Hippocampal formation (tissue), 2 donors: ENCODE measurements at places on chromosomes 1 and 21.

GRCh38 chr1:55060133-55060999 is 21.0 kb downstream of the PCSK9 start:
- no peak for DNase-seq

DNA sequence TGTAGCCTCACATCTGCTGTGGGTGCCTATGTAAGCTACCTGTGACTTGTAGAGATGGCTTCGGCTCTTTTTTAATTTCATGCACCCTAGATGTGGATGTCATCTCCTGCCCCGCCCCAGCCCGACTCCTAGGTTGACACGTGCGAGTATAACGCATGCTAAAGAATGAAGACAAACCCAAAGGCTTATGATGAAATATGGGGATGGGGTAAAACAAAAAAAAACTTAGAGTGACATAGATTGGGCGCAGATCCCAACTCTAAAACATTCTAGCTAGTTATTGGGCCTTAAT is 613 bp upstream of the ERO1B start:
- DNase-seq = peak; percentile 58

- peak; percentile 39 for DNase-seq
Measured at GRCh38 chr21:44317241-44317782, 17.5 kb downstream of the PFKL start.

GRCh38 chr1:2255420-2256369 is 27.6 kb downstream of the SKI start:
- no peak for DNase-seq

DNA sequence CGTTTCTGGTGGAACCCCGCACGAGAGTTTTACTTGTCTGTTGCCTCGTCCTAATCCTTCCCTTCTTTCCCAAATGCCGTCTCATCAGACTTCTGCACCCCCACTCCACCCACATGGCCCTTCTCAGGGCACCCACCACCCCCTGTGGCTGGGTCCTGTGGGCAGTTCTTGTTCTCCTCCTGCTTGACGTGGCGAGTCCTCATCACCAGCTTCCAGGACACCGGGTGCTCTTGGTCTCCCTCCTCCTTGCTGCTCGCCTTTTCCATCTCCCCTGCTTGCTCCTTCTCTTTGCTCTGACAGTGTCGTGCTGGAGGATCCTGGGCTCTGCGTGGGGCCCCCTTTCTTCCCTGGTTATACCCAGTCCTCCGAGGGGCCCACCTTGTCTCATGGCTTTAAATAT is 51.8 kb downstream of the B3GALT5 start:
- DNase-seq = no peak

- DNase-seq = peak; percentile 35
Measured at GRCh38 chr1:160108888-160109662, 6.5 kb upstream of the ATP1A2 start.

DNA sequence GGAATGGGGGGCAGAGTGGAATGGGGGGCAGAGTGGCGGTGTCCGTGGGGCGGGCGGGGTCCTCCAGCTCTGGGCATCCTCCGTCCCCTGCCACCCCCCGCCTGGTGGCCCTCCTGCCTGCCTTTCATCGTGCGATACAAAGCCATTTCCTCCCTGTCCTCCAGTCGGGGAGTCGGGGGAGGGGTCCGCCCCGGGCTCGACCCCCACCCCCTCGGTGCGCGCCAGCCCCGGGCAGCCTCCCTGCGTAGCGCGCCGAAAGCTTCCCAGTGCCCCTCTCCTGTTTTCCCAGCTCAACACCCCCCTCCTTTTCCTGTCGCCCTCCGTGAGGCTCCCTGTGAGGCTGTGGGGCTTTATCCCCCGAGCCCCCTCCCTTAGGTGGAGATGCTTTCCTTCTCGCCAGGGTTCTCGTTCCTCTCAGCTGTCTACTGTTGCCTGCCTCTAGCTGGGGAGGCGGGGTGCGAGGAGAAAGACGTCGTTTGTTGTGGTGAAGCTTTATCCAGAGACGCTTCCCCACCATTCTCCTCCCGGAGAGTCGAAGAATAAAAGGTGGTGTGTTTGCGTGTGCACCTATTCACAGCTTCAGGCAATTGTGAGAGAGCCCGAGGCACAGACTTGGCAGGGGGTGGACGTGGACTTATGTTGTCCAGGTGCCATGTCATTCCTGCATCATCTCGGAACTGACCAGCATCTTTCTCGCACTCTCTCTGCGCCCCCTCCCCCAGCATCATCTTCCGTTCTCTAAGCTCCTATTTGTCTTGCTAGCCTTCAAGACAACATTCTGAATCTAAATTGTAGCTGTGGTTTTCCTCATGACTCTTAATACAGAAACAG is 848 bp downstream of the DNM3 start:
- DNase-seq = peak; percentile 42

- DNase-seq = no peak
Measured at GRCh38 chr1:187788718-187789117, 960.0 kb downstream of the PLA2G4A start.

DNA sequence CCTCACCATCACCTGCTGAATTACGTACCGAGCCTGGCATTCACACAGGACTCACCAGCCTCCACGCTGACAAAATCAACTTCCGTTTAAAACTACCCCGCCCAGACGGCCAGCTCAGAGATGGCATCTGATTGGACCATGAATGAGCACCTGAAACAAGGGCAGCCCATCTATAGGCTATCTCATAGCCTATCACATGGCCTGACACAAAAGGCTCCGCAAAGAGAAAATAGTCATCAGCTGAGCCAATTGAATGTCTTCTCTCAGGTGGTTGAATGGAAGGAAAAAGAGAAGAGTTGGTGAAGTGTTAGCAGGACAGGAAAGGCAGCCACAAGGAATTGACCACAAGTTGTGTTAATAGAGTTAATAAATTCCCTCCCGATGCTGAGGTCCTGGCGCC is 50.6 kb upstream of the ZC3H12A start:
- no peak for DNase-seq

- DNase-seq = no peak
Measured at GRCh38 chr21:41316200-41317062, at the start of gene FAM3B. Gene FAM3B, plus strand, starts transcription at chr21:41316801. Its CDS starts 79 bp downstream, at chr21:41316880.

GRCh38 chr1:214445831-214446614 is 105.4 kb downstream of the PTPN14 start:
- DNase-seq = no peak

- DNase-seq = peak; percentile 43
Measured at GRCh38 chr1:38138498-38139233, 92.1 kb upstream of the POU3F1 start.

DNA sequence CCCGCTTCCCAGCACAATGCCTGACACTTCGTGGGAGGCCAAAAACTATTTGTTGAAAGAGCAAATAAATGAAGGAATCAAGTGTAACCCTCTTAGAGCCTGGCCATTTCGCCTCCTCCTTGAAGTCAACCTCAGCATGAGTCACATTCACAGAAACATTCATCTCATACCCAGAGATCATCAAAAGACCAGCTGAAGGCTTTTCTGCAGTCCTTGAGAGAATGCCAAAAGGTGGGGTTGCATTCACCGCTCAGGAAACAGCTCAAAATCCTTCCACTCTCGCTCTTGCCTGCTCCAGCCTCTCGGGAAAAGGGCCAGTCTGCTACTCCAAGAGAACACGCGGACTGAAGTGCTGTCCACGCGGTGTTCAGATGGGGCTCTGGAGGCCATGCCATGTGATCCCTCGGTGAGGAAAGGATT is 90.0 kb downstream of the VWA5B1 start:
- no peak for DNase-seq

DNA sequence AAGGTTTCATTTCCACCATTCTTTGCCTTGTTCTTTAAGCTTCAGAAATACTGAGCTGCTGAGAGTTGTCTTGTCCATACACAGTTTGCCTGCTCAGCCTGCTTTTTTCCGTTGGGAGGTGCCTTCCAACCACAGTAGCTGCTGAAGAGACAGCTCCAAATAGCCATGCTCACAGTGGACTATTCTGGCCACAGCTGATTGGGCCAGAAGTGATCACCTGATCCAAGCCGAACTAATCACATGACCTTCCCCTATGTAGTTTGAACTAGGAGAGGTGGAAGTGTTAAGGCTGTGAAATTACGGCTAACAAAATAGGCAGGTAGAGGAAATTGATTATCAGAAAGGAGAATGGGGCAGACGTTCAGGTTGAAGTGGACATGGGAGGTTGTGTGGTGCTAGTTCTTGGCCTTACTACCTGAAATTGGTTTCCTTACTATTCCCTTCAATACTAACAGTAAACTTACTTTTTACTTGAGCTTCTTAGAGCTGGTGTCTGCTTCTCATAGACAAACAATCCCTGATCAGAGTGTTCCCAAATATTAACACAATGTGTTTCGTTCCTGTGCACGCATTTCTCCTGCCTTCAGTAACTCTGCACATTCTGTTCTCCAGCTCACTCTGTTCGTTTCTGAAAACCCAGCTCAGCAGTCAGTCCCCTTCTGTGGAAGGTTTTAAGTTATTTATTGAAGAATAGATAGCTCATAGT is 136.1 kb downstream of the RWDD3 start:
- no peak for DNase-seq

- DNase-seq = no peak
Measured at GRCh38 chr1:39819091-39819812, 30.6 kb upstream of the BMP8B start.

DNA sequence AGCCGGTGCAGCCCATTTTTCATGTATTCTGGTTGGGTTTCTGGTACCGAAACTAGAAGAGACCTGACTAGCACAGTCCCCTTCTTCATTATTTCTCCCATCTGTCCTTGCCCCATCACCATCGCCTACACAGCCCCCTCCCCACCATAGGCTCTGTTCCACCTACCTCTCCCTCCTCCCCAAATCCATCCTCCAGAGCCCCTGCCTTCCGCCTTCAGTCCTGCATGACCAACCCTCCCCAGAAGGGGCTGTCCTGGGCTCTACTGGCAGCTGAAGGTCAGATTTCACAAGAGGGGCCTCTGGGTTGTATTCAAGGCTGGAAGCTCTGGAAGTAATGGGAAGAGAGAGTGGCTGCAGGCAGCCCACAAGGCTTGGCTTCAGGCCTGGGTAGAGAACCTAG is 55.2 kb downstream of the SDC3 start:
- no peak for DNase-seq

- no peak for DNase-seq
Measured at GRCh38 chr1:197770243-197770642, 5.0 kb downstream of the DENND1B start.

- DNase-seq = no peak
Measured at GRCh38 chr1:191427593-191427992, 730.7 kb upstream of the RGS18 start.

DNA sequence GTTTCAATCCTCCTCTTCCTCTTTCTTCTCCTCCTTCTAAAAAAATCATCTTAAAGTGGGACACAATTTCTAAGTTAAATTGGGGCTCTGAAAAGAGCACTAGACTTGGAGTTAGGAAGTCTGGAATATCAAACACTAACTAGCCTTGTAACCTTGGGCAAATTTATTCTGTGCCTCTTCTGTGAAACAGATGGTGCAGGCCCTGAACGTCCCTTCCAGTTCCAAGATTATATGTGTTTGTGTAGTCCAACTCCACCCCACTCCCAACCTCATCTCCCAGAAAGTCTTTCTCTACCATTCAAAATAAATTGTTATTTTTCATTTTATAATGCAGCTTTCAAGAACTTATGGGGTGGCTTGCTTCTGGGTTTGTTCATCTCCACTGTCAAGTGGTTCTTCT is 630.0 kb downstream of the LMO4 start:
- no peak for DNase-seq

GRCh38 chr1:13867603-13868002 is 167.6 kb downstream of the PRDM2 start:
- DNase-seq = no peak
